ENCODE measurements at places on chromosomes 13 and 19.
A peak's percentile ranks its signal among the peaks of the same experiment; 100 is the strongest.

DNA sequence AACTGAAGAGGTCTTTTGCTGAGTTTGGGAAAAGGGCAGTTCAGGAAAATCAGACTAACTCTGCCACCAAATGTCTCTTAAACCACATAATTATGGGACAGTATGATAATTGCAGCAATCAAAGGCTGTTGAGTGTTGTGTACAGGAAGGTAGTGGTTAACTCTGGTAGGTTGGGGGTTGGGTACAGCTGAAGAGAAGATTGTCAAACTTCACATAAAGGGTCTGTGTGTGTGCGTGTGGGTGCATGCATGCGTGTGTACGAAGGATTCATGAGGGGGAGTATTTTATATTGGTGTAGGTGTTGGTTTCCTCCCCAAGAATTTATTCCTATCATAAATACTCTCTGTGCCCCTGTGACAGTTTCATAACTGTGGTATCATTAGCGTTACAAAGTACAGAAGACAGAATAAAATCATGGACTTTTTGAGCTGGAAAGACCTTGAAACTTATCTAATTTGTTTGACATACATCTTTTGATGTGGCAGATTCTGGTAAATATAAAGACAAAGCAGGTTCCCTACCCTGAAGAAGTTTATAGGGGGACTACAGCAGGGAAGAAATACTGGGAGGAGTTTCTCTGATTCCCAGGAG, 94.1 kb downstream of the PCCA start:
- DNase-seq = no peak

DNA sequence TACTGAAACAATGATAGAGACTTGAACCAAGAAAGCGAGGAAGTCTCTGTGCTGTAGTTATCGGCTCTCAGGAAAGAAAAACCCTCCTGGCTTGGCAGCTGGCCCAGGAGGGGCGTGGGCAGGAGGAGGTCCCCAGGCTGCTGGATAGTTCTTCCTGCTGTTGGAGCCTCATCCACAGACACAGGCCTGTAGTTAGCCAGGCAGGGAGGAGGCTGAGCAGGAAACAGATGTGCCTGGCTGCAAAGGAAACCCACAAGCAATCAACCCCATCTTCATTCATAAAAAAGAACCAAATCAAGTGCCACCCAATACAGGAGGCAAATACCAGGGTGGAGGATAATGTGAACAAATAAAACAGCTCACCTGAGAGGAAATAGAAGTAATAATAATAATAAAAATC, 86.2 kb downstream of the IRS2 start:
- no peak for DNase-seq

DNA sequence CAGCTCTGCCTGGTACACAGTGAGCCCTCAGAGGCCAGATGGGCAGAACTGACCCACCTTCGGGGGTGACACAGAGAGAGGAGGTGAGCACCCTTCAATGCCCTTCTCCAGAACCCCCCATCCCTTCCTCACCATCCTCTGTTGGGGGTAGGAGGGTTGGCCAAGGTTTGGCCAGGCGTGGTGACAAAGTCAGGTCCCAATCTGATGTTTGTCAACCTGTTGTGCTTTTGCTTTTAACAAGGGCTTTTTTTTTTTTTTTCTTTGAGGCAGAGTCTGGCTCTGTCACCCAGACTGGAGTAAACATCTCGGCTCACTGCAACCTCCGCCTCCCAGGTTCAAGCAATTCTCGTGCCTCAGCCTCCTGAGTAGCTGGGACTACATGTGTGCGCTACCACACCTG, 7.3 kb downstream of the PTGIR start:
- no peak for DNase-seq

DNA sequence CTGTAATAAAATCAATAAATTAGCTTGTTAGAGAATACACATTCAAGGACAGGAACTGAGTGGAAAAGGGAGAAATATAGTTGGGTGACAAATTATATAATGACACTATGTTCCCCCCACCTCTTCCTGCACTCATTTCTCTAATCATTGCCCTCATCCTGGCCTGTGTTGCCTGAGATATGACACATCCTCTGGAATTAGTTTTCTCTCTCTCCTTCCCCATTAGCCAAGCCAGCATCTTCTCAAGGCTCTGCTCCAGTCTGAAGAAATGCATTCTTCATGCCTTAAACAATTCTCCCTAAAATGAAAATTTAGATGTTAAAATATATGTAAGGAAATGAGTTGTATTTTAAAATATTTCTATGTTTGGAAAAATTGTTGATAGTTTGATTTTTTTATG, 280.3 kb downstream of the POU4F1 start:
- no peak for DNase-seq

DNA sequence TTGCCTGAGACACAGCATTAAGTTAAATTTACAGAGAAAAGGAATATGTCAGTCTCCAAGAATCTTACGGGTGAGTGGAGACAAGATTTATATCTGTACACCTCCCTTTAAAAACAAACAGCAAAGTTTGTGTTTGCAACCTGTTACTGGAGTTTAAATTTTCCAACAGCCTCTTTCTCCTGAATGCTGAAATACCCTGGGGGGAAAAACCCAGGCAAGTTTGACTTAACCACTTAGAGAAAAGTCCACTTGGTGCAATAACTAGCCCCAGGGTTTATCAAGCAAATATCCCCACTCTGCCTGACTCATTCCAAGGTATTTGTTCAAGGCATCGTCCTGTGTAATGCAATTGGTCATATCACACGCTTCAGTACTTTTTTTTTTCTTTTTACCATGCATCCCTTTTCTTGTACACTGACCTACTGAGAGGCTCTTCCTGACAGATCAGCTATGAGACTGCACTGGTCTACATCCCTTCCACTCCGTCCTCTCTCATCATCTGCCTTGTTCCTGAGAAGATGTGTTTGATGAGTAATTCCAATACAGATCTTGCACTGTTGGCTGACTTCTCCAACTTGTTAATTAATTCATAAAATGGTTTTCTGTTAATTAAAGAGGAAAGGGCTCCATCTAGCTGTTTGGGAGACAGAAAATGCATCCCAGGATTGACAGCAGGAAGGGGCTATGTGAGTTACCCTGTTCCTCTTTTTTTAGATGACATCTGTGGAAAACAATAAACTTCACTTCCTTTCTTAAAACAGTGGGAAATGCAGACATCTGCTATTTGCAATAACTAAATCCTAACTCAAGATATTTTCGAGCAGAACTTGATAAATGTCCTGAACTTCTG, 212.5 kb upstream of the IRS2 start:
- DNase-seq = no peak

DNA sequence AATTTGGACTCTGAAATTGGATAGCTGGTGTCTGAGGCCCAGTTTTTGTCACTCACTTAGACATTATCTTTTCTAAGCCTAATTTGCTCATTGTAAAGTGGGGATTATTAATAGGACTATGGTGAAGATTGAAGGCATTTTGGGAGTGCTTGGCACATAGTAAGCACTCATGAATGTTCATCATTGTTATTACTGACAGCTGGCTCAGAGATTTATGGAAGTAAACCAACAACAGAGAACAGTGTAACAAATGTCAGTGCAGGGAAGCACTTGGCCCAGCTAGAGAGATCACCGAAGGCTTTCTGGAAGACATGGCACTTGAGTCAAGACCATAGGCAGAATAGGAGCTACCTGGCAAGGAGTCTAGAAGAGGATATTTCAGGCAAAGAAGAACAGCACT, 92.3 kb downstream of the RFC3 start:
- no peak for DNase-seq

DNA sequence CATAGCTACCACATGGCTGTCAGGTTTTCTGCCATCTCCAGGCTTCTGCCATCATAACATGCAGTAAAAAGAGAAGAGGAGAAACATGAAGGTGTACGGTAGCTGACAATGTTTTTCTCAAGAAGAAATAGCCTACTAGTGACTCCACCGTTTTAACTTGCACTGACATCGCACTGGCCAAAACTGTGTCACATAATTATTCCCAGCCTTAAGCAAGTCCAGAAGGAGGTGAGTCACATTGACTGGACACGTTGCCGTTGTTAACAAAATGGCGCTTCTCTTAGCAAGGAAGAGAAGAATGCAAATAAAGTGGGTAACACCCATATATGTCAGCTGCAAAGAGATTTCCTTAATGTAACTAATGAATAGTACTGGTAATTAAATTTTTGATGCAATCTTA, 810.4 kb upstream of the SLC10A2 start:
- no peak for DNase-seq

DNA sequence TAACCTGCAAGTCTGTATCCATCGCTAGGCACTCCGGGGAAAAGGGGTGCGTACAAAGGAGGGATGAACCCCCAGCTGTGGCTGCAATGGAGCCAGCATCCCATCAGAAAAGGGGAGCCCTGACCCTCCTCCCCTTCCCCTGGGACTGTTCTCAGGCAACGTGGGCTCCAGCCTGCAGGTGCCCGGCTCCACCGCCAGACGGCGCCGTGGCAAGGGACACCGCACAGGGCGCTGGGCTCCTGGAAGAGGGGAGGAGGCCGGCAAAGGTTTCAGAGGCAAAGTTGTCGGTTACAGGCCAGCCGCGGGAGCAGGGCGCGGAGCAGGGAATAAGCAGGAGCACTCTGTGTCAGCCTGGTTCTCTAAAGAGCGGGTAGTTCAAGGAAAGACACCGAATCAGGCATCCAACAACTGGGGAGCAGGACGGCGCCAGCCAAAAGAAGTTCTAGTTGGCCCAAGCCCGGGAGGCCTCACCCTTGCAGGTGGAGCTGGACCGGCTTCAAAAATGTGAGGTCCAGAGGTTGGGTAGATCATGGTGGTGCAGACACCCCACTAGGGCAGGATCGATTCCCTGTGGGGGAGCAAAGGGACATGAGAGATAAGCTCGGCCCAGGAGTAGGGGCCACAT, 53.0 kb upstream of the ATP12A start:
- DNase-seq = no peak

GRCh38 chr13:44967704-44968433, 21.4 kb downstream of the NUFIP1 start:
- no peak for DNase-seq

DNA sequence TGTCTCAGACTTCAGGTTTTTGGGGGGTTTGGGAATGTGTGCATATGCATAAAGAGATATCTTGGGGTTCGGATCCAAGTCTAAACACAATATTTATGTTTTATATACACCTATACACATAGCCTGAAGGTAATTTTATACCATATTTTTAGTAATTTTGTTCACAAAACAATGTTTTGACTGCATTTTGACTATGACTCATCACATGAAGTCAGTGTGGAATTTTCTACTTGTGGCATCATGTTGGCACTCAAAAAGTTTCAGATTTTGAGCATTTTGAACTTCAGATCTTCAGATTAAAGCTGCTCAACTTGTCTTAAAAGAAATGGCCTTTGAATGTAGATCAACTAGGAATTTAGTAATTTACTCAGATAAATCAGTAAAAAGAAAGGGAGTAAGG, 712.9 kb upstream of the GPC6 start:
- no peak for DNase-seq

DNA sequence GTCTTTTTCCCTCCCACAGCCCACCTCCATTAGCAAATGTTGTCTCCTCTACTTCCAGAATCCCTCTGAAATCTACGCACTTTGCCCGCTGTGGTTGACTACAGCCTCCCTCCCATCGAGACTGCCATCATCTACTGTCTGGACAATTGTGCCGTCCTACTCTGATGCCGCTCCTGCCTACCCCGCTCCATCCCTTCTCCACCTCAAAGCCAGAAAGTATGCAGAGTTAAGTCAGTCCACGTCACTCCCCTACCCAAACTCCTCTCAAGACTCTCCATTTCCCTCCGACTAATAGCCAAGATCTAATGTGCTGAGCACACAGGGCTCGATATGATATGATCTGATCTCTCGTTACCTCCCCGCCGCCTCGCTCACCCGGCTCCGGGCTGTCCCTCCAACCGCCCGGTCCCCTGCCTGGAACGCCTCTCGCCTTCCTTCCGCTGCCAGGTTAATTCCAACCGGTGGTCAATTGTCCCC, 556 bp downstream of the CACTIN start:
- no peak for DNase-seq

DNA sequence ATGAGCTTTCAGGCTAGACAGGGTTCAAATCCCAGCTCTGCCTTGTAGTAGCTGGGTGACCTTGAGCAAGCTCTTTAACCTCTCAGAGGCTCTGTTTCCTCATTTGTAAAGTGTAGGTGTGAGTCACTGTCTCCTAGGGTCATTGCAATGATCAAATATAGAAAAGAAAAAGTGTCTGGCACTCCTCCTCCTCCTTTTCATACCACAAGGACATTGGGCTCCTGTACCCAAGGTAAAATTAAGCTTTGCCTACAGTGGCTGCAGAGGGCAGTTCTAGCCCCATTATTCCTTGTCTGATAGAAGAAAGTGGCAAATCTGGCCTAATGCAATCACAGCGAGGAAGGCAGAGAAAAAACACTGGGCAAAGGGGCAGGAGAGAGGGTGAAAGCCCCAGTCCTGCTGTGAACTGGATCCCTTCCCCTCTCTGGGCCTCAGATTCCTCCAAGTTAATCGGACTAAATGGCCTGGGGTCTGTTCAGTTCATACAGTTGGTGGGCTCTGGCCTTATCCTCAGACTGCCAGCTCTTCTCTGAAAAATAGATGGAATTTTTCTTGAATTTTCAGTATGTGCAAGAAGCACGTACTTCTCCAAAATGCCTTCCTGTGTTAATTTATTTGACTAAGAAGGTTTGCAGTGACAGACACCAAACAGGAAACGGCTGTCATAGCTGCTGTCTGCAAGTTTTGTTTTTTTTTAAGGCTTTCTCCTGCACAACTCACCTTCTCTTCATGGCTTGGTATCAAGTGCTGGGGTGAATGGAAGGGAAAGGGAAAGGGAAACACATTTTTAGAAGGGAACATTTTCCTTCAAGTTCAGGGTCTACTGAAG, 35.3 kb downstream of the RGCC start:
- peak; percentile 26 for DNase-seq

- no peak for DNase-seq
Measured at GRCh38 chr19:1961000-1961883, 20.3 kb downstream of the CSNK1G2 start.

DNA sequence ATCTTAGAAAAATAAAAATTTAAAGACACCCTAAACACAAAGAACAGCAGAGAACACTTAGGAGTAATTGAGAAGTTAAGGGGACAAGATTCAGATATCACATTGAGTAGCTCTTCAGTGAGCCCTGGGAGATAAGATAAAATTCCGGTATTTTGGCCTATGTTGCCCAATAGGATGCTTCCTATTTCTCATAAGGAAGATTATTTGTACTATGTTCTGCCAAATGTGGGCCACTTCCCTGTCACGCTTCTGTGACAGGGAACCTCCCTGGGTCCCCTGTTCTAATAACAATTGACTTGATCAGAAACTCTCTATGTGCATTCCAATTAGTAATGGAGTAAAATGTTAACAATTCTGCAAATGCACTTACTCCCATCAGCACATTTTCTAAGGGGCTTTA, 310.7 kb downstream of the MYO16 start:
- DNase-seq = no peak

GRCh38 chr13:90084684-90085290, 1262.7 kb upstream of the MIR17HG start:
- no peak for DNase-seq

Data from GM20000 (cell line).